ENCODE measurements at places on chromosomes 5 and 9. TPM values are rescaled to one million over a fixed set of nuclear protein-coding genes. Genes with fewer than 3 reads are reported as not detected.

The NR2F1-AS1 gene
- 8.2 TPM for total RNA-seq

The ECSCR gene
- 0.27 TPM for total RNA-seq

DNA sequence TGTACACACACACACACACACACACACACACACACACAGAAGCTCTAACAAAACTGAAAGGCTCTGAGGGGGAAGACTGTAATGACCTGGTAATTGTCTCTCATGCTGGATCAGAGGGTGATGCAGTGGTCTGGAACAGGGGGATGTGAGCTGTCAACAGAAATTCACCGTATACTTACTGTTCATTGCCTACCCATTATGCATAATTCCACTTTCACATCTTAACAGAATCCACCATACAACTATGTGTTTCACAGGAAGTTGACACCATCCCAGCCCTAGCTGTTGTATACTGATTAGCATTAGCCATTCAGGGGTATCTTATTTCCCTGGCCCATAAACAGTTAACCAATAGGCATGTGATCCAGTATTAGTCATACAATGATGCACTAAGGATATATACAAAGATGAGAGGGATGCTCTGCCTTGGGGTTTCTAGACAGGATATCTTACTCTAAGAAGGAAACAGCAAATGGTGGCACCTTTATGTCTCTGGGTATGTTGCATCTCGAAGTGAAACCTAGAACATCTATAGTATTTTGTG, 396.5 kb upstream of the BRINP1 start:
- no peak for DNase-seq

DNA sequence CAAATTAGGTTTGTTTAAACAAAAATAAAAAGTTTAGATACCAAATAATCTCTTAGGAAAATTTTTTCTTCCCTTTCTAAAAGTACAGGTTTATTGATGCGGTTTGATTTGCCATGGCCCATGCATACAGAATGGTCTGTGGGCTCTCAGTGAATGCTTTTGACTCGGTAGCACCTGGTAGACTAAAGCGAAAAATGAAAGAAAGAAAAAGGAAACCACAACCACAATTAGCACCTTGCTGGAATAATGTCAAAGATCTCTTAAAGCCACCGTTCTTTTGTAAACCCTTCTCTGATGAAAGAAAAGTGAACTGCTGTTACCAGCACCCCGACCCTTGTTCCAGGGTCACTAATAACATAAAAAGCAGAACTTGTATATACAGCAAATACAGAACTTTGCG, 157.9 kb downstream of the NFIB start:
- no peak for DNase-seq

DNA sequence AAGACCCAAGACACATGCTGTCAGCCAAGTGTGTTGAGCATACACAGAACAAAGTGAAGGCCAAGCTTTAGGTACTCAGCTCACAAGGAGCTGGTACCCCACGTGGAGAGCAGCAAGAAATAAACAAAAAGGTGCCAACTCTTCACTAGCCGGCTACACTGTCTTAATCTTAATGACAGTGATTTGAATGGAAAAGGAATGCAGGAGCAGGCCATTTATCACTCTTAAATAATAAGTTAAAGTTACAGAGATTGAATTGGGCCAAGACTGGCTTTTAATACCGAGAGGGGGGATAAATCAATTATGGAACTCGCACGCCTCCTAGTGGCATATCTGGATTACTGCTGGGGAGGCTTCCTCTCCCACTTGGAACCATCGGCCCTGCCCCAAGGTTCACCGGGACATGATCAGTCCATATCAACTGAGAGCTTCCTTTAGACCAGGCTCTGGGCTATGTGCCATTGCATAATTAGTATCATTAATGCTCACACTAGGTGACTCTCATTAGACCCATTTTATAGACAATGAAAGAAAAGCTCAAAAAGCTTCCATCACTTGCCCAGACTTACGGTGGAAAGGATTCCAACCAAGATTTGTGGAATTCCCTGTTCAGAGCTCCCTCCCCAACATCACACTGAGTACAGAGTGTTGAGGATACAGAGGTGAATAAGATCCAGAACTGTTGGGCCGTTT, 94.0 kb downstream of the ACTL7B start:
- peak; percentile 82 for DNase-seq

- no peak for DNase-seq
These were observed 306.5 kb upstream of the RPS23 start for GRCh38 chr5:82584631-82585030.

All from hepatocyte (in vitro differentiated cells).